ENCODE measurements at places on chromosomes 4 and X.

DNA sequence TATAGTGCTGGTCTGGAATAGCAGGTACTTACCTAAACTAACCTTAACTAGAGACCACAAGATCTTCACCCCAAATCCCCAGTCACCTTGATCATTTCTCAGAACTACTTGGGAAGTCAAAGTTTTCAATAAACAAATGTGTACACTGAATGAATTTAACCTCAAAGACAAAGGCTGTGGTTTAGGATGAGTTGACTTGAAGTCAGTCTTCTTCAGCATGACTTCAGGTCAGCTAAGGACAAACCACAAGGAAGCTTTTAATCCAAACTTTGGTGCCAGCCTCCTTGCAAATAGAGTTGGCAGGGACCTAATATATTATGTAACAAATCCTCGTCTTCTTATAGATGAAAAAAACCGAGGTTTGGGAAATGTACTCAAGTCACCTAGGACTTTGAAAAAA lies 21.2 kb upstream of the VCX2 start:
- DNase-seq = no peak

- DNase-seq = no peak
These were observed 25.3 kb upstream of the FRMD7 start for GRCh38 chrX:132153166-132153565.

DNA sequence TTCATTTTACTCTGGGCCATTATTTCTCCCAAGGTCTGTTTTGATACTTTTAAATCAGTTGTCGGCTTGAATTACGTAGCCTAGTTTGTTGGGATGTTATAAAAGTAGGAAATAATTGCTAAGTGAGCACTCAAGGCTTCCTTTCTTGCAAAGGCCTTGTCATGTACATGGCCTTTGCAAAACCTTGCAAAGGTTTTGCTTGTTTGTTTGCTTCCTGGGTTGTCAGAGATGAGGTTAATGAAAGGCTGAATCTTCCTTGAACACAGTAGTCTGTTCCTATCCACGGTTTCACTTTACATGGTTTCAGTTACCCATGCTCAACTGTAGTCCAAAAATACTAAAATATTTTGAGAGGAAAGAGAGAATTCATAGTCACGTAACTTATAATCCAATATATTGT lies 113.5 kb downstream of the NAA11 start:
- no peak for DNase-seq

DNA sequence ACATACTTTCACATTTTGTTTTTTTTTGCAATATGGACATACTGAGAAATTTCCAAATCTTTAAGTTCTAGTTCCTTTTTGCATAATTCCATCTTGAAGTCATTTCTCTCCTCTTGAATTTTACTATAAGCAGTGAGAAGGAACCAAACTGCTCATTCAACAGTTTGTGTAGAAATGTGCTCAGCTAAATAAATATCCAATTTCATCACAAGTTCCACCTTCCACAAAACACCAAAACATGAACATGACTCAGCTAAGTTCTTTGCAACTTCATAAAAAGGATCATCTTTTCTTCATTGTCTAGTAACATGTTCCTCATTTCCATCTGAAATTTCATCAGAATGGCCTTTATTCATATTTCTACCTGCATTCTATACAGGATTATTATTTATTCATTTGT lies 77.3 kb upstream of the FGF13 start:
- no peak for DNase-seq

DNA sequence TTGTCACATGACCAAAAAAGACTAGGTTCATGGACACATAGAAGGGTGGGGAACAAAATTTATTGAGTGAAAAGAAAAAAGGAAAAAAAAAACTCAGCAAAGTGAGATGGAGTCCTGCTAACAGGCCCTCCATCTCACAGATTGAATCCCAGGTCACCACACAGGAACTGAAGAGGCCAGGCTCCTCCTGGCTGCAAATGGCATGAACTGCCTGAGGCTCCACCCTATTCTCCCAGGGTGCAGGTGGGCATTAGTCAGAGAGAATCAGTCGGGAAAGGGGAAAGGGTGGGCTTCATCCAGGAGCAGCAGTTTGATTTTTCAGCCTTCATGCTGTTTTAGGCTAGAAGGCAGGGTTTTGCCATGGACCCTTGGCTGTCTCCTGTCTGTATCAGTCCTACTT lies 128.5 kb upstream of the GRID2 start:
- DNase-seq = no peak

DNA sequence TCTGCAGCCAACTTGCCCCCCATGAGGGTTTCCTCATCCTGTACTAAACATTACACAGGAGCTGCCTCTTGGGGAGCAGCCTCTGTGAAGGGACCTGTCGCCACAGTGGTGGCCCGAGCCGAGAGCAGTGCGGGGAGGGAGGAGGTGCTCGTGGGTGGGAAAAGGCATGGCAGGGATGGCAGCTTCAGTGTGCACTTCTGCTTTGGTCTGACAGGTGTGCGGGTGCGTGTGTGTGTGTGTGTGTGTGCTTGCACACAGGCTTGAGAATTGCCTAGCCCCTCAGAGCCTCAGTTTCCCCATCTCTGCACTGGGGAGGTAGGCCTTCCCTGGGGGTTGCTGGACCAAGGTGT lies 3.9 kb downstream of the SH3TC1 start:
- DNase-seq = no peak

DNA sequence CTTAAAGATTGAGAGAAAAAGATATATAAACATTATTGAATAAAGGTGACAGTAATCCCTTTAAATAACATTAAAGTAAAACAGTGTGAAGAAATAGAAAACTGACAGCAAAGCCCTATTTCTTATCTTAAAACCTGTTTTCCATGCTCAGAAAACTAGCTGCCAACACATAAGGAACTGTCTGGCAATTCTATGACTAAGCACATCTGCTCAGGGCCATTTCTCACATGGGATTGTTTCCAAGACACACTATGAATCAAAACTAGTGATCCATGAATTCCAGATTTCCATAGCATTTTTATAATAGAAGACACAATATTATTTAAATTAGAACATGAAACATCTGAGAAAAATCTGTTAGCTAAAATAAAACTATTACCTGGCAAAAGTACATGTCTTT lies 113.4 kb downstream of the SCLT1 start:
- DNase-seq = no peak

- DNase-seq = no peak
These were observed at the start of gene CCKAR for GRCh38 chr4:26490111-26490959. Gene CCKAR, minus strand, starts transcription at chr4:26490484. Its CDS starts 217 bp downstream, at chr4:26490267.

DNA sequence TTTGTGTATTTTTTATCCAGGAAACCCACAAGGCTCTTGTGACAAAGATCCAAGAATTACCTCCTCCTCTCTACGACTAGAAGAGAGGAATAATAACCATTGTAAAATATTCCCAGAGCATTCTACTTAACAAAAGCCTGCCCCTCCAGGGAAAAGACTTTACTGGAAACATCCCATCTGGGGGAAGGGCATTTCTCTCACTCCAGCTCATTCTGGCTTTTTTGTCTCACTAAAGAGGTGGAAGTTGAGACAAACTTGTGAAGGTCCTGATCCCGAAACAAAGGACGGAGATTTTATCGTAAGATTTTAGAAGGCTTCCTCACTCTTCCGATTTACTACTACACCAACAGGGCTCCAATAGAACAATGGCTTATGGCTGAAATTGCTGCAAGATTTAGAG lies 692.0 kb upstream of the GRID2 start:
- DNase-seq = no peak

DNA sequence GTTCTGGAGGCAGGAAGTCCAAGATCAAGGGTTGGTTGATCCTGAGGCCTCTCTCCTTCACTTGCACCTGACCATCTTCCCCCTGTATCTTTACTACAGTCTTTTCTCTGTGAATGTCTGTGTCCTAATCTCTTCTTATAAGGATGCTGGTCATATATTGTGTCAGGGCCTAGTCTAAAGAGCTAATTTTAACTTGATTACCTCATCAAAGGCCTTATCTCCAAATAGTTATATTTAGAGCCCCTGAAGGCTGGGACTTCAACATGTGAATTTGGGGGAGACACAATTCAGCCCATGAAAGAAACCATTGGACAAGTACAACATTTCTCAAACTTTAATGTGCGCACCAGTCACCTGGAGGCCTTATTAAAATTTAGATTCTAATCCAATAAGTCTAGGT lies 62.8 kb upstream of the DYNLT3 start:
- no peak for DNase-seq

GRCh38 chr4:181479141-181479540 lies 764.1 kb upstream of the TENM3 start:
- no peak for DNase-seq

GRCh38 chr4:17367201-17367600 lies 144.7 kb downstream of the QDPR start:
- DNase-seq = no peak

DNA sequence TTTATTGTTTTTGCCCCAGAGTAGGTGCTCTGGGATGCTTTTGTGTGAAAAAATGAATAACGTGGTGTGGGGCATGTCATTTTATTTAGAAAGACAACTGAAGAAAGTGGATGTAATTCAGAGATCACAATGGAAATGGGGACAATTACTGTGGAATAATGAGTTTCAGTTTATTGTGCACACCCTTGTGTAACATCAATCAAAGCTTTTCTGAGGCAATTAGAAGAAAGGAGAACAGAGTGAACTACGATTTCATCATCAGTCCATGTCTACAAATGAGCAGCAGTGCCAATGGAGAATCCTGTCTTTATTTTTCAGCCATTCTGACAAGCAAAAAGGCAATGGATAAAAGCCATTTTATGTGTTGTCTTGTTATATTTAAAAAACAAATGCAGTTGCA lies 339.2 kb downstream of the TMA16 start:
- DNase-seq = no peak

DNA sequence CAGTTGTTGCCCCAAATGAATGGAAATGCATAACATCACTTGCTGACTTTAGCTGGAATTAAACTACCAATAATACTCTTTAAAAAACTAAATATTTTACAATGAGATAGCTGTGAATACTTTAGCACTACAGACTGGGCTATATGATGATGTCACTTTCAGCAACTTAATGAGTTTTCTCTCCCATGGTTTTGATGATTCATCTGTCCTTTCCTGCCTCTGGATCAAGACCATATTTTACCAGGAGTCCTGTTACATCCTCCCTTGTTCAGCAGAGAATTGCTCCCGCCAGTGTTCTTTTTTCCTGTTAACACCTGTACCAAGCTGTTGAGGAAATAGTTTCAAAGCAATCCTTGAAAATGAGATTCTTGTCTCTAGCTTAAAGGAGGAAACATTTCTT lies 543.0 kb downstream of the SPRY1 start:
- DNase-seq = no peak

GRCh38 chr4:89617317-89617716 lies 219.6 kb downstream of the SNCA start:
- DNase-seq = no peak

DNA sequence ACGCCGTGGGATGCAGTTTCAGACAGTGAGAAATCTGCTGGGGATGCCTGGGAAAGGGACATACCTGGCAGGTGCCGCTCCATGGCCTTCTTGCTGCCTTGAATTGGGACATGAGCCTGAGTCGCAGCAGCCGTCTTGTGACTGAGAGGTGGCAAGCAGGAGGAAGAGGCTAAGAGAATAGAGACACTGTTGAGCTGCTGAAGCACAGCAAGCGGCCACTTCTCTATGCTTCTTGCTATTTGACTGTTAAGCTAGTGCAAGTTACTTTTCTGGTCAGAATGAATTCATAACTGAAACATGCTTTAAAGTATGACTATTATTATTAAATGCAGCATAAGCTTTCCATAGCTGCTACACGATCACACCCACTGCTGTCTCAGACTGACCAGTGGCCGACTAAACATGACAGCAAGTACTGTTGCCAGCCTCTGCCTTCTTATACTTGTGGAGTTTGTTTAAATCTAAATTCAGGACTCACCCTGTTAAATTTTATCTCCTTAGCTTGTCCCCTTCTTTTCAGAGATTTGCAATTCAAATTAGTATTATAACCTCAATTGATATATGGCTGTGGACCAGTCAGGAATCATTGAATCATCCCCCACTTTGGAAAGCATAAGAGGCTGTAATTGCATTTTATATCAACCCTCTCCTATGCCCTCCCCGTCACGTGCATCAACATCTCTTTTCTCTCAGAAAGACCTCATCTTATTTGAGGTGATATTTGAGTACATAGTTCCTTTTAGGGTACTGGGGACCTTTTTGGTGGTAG lies 24.8 kb upstream of the ACSL1 start:
- DNase-seq = no peak

- DNase-seq = no peak
These were observed 551.5 kb upstream of the PITX2 start for GRCh38 chr4:111174331-111174730.

DNA sequence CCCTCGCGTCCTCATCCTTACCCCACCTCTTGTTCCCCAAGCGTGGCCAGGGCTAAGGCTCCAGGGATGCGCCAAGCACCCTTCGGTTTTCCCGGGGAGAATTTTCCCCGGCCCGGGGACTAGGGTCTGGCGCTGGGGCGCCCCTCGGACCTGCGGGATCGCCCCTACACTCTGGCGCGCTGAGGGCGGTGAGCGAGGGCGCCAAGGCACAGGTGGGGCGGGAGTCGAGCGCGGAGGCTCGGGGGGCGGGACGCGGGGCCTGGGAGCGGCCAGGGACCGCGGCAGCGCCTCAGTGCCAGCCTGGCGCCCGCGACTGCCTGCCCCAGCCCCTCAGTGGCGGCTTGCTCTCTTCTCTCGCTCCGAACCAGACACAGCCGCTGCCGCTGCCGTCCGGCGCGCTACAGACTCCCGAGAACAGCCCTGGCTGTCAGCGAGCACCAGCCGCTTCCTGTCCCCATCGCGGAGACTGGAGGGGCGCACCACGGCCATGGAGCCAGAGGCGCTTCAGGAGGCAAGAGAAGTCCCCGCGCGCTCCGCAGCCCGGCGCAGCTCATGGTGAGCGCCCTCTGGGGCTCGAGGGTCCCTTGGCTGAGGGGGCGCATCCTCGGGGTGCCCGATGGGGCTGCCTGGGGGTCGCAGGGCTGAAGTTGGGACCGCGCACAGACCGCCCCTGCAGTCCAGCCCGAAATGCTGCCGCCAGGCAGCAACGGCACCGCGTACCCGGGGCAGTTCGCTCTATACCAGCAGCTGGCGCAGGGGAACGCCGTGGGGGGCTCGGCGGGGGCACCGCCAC lies at the start of gene DRD5:
TSS of gene DRD5 (plus strand) at position 292 of the 793 bp plus-strand sequence. CDS start at position 688, 396 bp downstream.
- no peak for DNase-seq

GRCh38 chr4:78645853-78646757 lies 94.5 kb downstream of the ANXA3 start:
- DNase-seq = no peak

GRCh38 chr4:152850377-152850776 lies 70.6 kb downstream of the ARFIP1 start:
- DNase-seq = no peak

GRCh38 chr4:165541851-165542459 lies 163.1 kb downstream of the CPE start:
- no peak for DNase-seq

DNA sequence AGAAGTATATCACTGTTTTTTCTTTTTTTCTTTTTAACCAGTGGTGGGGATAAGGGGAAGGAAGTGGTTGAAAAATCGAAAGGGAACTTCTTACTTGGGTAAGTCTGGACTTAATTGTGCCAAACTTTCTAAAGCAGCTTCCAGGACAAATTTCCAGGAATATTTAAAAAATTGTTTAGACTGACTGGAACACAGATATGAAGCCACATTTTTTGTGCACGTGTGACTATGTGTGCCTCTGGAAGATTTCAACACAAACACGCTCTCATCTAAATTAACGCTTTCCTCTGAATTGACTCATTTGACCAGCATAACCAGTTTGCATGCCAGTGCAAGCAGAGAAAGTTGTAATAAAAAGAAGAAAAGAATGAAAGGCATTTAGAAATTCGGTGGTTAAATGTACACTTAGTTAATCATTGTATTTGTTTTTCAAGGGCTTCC lies 18.8 kb upstream of the YTHDC1 start:
- no peak for DNase-seq

GRCh38 chr4:8524595-8525382 lies 55.4 kb upstream of the GPR78 start:
- no peak for DNase-seq

Data from T follicular helper cell (primary cell).